Stimulated activated CD4-positive, alpha-beta T cell treated with anti-CD3 and anti-CD28 coated beads, TNF-alpha, amount 100 ng/mL, for 1 hour (primary cell): ENCODE measurements at places on chromosomes 13 and 19.

- DNase-seq: no peak
These were observed 56.2 kb downstream of the PEPD start for GRCh38 chr19:33465371-33465770.

DNA sequence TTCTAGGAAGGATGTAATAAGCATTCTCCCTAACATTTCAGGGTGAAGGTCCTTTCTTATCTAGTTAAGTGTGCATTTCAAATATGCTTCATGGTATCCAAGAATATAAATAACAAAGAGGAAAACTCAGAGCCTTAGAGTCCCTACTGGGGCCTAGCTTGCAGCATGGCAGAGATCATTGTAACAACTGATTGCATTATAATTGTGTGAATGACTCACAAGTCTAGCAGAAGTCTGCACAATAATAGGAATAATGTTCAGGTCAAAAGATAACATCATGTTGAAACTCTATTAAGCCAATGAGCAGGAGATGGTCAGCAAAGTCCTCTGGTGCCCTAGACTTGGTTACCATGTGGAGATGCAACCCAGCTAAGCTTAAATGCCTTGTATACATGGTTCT, 3.4 kb downstream of the POSTN start:
- DNase-seq: no peak

GRCh38 chr19:49395581-49396407, 7.7 kb downstream of the KASH5 start:
- no peak for DNase-seq

DNA sequence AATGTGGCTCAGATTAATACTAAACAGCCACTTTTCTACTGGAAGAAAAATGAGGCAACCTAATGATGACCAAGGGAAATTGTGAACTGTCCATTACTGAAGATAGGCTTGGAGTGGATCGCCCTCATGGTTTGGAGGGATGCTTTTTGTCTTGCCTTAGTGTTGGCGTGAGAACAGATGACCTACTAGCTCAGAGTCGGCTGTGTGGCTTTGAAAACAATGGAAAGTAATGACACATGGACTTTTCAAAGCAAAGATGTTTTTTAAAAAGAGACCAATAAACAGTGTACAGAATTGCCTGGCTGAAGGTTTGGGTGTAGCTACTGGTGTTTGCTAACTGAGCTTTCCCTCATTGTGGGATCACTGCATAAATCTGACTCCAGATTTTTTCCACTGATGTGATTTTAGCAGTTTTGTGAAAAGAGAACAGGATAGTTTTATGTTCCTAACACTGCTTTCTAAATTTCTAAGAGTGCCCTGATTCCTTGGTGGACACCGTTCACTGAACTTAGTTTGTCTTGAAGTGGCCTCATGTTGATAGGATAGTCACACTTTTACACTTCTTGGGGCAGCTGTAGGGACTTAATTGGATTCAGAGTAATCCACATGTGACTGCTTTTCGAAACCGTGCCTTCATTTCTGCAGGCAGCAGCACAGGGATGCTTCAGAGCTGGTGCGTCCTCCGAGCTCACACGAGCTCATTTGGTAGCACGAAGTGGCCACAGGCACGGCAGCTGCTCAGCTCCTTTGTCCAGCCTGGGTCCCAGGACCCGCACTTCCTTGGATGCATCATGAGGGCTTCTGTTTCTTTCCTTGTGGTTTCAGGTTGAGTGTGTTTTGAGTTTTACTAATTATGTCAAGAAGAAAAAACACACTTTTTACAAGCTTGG, 4.3 kb downstream of the CEBPG start:
- no peak for DNase-seq
